ENCODE measurements at places on chromosomes 11 and 22.

DNA sequence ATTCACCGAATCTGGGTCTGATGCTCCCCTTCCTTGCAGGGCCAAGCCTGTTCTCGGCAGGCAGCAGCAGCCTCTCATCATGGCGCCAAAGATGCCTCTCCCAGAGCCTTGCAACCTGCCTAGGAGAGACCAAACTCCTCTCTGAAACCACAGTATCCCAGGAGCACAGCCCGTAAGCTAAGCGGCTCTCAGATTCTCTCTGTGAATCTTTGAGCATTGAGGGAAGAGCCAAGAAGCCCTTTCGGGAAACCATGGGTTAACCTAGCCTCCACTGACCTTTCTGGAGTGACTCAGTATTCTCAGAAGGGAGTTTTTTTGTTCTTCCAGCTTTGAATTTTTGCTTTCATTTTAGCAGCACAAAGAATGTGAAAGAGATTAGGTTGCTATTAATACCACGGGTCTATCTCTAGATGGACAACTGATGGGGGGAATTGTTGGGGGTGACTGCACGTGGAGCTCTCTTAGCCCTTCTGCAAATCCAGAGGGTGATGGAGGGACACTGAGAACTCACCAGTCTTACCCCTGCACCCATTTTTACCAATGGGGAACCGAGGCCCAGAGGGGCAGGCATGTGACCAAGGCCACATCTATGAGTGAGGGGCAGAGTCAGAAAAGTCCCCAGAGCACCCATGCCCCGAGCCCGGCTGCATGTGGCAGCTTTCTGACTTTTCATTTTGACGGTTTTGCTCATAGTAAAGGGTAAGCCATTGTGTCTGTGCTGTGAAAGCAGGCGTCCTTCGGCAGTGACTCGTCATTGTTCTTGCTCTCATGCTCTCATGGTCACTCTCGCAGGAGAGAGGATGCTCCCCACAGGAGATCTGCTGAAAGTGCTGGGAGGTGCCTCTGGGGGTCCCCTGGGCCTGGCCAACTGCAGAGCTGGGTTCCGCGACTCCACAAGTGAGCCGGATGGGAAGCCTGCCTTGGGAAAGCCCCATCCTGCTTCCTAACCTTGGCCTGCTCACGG is 36.0 kb downstream of the IRAG1 start:
- no peak for DNase-seq

DNA sequence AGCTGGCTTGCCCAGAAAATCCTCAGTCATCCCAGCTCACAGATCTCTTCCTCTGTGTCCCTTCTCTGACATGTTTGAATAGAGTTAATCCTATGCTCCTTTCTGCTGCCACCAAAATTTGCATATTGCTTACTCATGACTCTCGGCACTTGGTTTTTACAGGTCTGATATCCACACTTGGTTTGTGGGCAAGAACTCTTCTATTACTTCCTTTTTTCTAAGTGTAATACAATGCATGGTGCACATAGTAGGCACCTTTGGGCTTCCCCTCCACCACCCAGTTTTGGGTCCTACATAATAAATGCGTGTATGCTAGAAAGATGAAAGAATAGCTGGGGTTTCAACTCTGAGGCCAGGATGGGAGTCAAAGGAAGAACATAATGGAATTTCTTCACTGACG is 69.7 kb upstream of the GRK3 start:
- no peak for DNase-seq

DNA sequence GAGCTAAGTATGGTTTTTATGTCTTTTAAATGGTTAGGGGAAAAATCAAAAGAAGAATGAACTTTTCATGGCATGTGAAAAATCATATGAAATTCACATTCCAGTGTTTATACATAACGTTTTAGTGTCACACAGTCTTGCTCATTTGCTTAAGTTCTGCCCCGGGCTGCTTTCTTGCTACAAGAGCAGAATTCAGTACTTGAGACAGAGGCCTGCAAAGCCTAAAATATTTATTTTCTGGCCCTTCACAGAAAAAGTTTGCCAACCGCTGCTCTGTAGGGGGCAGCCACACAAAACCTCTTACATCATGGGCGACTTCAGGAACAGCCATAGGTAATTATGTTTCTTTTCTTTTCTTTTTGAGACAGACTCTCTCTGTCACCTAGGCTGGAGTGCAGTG is 1.0 kb upstream of the ATG2A start:
- DNase-seq = no peak

DNA sequence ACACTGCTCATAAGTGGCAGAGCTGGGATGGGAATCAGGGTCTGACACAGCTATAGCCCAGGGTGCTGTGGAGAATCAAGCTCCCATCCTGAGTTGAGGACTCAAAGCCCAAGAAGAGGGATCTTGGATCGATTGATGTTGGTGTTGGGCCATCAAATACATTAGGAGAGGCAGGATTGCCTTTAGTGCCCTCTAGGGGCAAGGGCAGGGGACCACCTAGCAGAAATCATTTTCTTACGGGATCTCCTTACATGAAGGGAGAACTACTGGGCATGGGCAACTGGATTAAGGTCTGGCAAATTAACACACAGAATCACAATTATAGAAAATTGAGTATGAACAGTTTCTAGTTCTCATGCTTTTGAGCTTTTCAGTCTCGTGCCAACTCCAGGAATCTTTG is 24.9 kb upstream of the EMSY start:
- DNase-seq = no peak

DNA sequence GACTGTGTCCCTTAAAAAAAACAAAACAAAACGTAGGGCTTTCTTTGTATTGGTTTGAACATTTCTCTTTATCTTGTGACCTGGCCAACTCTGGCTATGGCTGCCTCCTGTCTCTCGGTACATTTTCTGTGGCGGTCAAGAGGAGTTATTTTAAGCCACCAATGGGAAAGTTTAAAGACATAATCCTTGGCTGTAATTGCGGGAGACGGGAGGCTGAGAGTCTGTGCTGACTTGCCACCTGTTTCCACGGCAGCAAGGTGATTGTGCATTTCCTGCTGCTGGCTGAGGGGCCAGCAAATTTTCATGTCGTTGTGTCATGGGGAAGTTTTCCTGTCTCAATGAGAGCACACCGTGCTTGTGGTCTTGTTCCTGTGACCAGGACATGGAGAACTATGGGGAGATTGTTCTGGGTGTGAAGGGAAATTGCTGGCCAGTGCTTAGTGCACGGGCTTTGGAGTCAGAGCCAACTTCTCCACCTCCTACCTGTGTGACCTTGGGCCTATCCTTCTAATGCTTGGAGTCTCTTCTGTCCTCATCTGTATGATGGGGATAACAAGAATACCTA is 11.0 kb downstream of the PTPRJ start:
- peak; percentile 69 for DNase-seq

GRCh38 chr22:45010532-45010900 is 711 bp upstream of the PHF21B start:
- no peak for DNase-seq
